ENCODE measurements at places on chromosomes 4 and X.
A peak's percentile ranks its signal among the peaks of the same experiment; 100 is the strongest.

DNA sequence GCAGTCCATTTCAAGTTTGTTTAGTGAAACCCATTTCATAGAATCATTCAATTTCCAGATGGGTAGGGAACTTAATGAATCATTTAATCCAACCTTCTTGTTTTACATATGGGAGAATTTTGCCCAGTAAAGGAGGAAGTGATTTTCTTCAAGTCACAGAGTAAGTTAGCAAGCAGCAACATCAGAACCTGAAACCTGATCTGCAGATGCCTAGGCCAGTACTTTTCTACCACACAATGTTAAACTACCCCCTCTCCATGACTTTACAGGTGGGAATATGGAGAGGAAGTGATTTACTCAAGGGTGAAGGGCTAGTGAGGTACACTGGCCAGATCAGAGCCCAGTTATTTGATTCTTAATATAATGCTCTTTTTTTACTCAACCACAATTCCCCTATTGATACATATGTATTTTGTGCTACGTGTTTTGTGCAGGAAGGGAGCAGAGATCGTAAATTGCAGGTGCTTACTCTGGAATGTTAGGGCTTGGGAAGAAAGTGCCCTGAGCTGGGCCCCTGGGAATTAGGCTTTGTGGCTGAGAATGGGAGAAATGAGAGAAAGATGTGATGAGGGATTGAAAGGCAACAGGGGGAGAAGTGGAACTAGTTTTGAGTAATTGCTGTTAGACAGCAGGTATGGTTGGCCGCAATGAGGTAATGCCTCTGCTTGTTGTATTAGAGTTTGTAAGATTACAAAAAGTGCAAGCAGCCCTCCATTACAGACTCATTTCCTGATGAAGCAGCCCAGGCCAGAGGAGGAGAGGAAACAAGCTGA is 6.8 kb downstream of the LHFPL1 start:
- DNase-seq: no peak

DNA sequence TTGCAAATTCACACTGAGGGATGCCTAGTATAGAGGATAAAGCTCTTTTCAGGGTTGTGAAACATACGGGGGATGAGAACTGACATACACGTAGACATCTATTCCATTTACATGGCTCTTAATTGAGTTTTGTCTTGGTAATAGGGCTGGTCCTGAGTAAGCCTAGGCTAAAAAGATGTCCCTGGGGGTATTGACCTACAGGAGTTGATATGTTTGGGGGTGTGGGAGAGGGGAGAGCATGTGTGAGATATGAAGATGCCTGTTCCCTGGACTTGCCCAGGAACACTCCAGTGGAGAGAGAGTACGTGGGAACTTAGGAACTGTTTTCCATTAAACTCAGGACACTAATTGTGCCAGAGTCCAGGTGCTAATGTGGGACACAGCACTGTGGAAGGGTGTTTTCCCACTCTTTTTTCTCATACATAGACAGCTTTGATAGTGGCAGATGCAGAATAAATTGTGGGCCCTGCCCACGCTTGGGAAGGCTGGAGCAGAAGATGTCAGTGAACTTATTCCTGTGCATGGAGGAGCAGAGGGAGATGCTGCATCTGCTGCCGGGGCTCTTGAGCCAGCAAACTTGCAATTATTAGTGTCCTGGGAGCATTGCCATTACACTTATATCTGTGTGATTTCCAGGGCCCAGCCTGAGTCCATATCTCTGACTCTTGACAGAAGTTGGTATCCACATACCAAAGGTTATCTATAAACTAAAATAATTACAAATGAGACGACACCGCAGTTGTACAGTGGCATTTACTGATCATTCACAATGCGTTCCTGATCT is 20.7 kb downstream of the SYNPO2 start:
- no peak for DNase-seq

DNA sequence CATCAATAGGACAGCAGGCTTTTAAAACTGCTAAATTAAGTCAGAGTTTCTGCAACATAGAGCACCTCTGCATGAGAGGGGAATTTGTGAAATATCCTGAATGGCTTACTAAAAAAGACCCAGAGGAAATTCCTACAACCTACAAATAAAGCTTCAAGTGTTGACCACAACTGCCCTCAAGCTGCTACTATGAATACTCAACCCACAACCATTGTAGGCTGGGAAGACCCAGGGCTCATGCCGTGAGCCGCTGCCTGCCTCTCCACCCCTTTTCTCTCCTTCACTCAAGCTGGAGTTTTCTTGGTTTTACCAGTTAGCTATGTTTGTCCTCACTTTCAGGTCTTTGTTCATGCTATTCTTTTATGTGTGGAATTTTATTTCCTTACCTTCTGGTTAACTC is 151.6 kb downstream of the EMCN start:
- DNase-seq: no peak

DNA sequence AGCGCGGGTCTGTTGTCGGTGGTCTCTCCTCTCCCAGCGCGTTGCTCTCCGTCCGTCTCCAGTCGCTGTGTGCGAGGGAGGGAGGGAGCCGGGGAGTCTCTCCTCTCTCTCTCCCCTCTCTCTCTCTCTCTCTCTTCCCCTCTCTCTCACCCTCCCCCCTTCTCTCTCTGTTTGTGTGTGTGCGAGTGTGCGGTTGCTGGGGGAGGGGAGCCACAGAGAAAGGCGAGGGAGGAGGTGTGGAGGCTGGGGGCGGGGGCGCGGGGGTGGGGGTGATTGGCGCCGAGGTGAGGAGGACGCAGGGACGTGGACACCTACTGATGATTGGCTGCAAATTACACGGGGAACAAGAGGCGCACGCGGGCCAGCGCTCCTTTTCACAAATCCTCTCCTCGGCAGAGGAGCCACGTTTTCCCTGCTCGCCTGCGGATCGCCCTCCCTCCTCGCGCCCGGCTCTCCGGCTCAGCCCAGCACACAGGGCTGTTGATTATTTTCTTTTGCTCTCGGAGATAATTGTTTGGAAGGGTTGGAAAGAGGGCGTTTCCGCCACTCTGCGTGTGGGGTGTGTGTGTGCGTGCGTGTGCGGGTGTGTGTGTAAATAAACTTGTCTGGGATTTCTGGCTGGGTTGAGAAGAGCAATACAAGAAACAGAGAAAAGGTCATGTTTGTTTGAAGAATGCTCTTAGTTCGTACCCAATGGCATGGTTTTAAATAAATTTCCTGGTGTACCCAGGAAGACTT is at the start of gene CXXC4:
Gene CXXC4 (minus strand): TSS at position 73 of the 738 bp plus-strand sequence. CDS start 3,092 bp downstream, outside the sequence.
- DNase-seq: peak; percentile 54

GRCh38 chrX:30592831-30593230 is 15.3 kb upstream of the TASL start:
- DNase-seq: no peak

GRCh38 chr4:185711726-185712125 is 100.3 kb downstream of the SORBS2 start:
- no peak for DNase-seq

GRCh38 chr4:73662709-73663546 is 42.7 kb upstream of the RASSF6 start:
- DNase-seq: no peak

Data from activated CD8-positive, alpha-beta memory T cell treated with anti-CD3 and anti-CD28 coated beads, Interleukin-2, amount 50 U/mL, for 48 hours (primary cell).